ENCODE measurements at places on chromosomes 11 and 22.
A peak's percentile ranks its signal among the peaks of the same experiment; 100 is the strongest.

DNA sequence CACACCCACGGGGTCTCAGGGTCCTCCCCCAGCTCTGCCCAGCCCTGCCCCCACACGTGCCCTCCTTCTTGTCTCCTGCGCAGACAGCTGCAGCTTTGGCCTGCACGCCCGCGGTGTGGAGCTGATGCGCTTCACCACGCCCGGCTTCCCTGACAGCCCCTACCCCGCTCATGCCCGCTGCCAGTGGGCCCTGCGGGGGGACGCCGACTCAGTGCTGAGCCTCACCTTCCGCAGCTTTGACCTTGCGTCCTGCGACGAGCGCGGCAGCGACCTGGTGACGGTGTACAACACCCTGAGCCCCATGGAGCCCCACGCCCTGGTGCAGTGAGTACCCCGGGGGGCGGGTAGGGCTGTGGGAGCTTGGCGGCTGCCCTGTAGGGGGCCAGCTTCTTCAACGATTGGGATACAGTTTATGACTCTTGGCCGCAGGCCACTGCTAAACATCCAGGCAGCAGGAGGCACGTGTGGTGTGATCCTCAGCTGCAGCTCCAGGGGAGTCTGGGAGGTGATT is 30.8 kb downstream of the ST14 start:
- no peak for ATAC-seq

DNA sequence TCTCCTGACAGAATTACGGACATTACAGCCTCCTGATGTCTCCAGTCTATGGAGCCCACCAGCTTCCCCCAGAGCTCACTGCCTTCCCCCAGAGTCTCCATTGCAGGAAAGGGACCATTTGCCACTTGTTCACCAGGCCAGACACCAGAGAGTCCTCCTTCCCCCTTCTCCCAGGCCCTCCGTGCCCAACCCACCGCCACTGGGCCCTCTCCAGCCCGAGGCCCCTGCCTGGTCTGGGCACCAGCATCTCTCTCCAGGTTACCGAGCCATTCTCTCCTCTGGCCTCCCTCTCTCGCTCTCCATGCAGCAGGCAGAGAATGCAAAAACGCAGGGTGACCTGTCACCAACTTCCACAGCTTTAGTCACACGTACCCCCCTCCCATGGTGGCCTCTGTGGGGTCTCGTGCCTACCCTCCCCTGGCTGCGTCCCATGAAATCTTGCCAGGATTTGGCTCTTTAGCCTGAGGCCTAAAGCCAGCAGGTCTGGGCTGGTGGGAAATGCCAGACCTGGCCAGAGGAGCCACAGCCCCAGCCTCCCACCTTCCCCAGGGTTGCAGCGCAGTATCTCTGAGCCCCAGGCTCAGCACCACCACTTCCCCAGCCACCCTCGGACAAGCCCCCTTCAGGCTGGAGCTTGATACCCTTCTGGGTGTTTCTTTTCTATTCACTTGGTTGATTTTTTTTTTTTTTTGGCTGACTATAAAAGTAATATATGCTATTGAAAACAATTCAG is 6.8 kb upstream of the SERPINH1 start:
- no peak for ATAC-seq

DNA sequence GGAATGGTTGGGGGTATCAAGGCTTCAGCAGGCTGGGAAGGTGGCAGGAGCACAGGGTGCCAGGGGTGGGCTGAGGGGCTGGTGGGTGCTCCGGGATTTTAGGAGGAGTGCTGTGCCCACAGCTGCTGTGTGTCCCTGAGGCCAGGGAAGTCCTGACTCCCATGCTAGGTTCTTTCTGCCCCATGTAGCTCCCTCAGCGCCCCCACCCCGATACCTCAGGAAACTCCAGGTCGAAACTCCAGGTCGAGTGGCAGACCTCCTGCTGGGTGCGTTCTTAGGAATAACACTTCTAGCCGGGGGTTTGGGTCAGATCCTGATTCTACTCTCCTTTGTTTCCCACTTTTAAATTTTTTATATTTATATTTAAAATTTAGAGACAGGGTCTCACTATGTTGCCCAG is 8.3 kb downstream of the AP2A2 start:
- ATAC-seq: no peak

DNA sequence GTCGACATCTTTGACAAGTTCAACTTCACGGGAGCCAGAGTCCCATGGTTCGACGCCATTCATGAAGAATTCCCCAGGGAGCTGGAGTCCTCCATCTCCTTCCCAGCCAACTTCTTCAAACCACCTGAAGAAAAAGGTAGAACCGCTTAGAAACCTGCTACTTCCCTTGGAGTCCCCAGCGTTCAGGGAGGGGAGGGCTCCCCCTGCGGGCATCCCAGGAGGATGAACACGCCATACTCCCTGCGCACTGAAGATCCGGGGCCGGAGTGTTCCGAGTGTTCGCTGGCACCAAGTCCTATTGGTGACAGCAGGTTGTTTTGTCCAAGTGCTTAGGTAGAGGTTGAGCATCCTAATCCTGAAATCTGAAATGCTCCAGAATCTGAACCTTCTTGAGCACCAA is 51.7 kb upstream of the PRODH start:
- no peak for ATAC-seq

DNA sequence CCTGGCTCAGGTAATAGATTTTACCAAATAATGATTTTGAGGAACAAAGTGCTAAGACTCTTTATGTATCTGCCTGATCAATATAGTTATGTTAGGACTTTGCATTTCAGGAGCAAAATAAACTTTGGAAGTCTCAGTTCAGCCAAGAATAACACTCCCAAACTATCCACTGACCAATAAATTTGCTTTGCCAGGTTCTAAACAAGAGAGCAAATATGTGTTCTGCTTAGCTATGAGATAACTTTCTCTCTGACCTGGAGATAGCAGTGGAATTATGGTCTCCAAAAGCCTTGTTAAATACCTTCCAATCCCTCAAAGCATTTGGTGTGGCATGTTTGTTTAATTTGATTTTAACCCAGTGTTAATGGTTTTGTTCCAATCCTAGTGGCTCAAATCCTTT is 1541.1 kb downstream of the FAM181B start:
- ATAC-seq: no peak

- no peak for ATAC-seq
These were observed 251.8 kb downstream of the KIRREL3 start for GRCh38 chr11:126748793-126749192.

- no peak for ATAC-seq
These were observed 8.0 kb upstream of the SLC43A3 start for GRCh38 chr11:57434640-57435546.

DNA sequence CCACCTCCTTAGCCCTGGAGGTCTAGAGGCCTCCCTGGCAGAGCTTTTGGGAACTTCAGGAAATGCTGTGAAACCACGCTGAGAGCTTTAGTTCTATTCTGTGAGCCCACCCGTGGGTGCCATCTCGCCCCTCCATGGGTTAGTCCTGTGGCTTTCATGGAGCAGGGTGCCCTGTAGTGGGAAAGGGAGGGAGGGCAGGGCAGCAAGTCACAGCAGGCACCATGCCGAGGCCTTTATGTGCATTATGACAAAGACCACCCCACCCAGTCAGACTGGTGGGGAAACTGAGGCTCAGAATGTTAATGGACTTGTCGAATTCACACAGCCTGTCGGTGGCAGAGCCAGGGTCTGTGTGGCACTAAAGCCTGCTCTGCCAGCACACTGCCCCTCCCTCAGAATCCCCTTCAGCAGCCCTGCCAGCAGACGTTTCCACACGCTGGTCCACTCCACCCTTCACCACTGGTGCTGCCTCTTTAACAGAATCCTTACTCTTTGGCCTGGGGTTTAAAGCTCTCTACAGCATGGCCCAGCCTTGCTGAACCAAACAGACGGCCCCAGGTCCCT is 13.4 kb downstream of the TMPRSS13 start:
- no peak for ATAC-seq

DNA sequence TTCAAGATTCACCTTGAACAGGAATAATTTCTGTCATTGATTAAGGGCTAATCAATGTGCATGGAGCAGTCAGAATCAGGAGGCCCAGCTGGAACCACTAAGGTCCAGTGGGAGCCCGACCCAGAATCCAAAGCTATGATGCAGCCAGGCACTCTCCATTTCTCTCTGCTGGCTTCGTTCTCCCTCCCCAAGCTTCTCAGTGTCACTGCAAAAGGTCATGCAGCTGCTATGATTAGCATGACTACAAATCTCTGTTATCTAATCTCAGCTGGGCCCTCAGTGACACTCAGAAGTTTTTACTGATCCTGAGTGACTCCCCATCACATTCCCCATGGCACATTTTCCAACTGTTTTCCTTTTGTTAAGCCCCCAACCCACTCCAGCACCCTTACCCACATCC is 31.1 kb upstream of the PRSS23 start:
- ATAC-seq: no peak

DNA sequence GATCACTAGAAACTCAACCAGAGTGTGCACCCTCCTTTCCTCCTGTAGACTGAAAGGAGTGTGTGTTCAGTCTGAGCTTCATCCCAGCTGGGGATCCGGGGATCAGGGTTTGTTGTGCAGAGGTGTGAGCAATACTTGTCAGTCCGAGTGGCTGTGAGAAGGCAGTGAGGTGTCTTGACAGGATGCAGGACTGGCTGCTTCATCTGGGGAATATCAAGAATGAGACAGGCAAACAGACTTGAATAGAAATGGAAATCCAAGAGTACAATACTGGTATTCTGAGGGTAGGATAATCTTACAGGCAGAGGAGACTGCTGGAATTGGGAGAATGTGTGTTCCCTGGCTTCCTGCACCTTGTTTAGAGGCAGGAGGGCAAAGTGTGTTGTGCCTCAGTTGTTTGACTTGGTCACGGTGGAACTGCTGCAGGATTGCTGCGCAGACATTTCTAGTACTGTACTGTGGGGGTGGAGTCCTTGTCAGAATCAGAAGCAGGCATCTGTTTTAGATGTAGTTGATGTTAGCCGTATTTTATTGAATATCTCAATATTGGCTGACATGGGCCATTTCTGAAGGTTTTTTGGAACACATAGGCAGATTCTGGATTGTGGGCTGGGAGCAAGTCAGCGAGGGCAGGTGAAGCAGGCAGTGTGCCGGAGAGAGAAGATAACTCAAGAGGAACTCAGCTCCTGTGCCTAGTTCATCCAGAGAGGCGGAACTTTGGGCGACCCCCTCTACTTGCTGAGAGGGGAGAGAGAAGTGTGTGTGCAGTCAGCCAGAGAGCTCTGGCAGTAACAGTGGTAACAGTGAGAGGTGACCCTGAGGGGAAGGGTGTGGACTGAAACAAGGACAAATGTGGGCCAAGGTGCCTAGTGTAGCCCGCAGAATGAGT is 27.1 kb upstream of the GRK2 start:
- no peak for ATAC-seq

DNA sequence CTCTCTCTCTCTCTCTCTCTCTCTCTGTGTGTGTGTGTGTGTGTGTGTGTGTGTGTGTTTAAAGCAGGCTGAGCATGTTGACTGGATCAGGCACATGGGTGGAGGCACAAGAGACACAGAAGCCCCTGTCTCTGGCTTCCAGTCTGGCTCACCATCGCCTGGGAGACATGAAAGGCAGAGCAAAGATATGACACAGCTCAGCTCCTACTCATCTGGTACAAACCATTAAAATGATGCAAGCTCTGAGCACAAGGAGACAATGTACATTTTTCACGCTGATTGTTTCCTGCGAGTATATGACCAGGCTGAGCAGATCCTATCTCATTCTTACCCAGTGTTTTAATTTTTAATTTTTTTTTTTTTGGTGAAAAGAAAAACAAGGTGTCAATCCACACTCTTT is 9.5 kb downstream of the SLC6A5 start:
- ATAC-seq: no peak

GRCh38 chr11:17595526-17596309 is 48.7 kb downstream of the OTOG start:
- no peak for ATAC-seq

DNA sequence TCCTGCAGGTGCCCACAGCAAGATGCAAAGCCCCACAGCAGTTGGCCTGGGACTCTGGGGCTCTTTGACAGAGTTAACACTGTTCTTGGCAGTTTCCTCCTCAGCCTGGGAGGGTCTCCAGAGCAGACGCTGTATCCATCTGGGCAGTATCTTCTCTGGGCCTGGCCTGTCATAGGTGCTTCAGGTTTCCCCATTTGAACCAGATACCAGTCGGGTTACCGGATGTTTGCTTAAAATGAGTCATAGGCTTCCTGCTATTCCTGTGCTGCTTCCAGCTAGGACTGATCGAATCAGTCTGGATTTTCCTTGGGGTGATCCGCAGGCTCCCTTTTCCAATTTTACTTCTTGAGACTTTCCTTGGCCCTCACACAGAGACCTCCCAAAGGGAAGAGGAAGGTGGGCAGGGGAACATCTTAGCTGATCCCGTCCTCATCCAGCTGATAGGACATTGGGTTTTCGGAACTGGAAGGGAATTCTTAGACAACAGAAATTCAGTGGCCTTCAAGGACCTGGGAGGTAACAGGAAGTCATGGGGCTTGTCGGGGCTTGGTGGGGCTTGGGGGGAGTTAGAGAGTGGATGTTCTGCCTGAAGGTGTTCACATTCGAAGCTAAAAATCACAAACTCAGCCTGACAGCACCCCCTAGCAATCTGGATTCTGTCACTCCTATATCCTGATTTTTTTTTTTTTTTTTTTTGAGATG is 2.4 kb upstream of the RANGAP1 start:
- no peak for ATAC-seq

DNA sequence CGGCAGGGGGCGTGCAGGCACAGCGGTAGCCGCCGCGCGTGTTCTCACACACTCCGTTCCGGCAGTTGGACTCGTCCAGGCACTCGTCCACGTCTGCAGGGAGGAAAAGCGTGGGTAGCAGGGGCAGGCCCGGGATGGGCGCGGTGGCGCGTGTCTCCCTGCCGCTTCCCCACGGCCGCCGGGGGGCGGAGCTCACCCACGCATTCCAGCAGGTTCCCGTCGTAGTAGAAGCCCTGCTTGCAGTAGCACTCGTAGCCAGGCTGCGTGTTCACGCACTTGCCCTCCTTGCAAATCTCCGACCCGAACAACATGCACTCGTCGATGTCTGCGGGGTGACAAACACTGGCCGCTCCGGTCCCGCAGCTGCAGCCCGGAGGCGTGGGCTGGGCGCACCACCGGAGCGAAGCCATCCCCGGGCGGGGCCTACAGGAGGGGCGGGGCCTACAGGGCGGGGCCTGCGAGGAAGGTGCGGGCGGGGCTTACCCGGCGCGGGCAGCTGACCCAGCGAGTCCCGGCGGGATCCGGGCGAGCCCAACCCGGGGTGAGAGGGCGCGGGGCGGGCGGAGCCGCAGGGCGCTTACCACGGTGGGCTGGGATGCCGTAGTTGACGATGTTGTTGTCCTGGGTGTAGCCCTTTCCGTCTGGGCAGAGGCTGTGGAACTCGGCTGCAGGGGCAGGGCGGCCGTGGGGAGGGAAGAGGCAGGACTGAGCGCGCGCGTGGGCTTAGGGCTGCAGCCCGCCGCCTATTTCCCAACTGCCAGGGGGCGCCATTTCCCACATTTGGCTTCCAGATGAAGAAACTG is 15.6 kb downstream of the SCYL1 start:
- ATAC-seq: peak; percentile 85

Measured in activated CD4-positive, CD25-positive, alpha-beta regulatory T cell treated with anti-CD3 and anti-CD28 coated beads, Interleukin-2, amount 50 U/mL, for 24 hours (primary cell).